NCI-H2107 (cell line): ENCODE measurements at places on chromosomes 2 and 18.

- DNase-seq, result no peak
Observed at GRCh38 chr2:86025229-86025820, 80.4 kb downstream of the POLR1A start.

GRCh38 chr18:46283268-46283667 is 179.1 kb downstream of the HAUS1 start:
- DNase-seq, result no peak

DNA sequence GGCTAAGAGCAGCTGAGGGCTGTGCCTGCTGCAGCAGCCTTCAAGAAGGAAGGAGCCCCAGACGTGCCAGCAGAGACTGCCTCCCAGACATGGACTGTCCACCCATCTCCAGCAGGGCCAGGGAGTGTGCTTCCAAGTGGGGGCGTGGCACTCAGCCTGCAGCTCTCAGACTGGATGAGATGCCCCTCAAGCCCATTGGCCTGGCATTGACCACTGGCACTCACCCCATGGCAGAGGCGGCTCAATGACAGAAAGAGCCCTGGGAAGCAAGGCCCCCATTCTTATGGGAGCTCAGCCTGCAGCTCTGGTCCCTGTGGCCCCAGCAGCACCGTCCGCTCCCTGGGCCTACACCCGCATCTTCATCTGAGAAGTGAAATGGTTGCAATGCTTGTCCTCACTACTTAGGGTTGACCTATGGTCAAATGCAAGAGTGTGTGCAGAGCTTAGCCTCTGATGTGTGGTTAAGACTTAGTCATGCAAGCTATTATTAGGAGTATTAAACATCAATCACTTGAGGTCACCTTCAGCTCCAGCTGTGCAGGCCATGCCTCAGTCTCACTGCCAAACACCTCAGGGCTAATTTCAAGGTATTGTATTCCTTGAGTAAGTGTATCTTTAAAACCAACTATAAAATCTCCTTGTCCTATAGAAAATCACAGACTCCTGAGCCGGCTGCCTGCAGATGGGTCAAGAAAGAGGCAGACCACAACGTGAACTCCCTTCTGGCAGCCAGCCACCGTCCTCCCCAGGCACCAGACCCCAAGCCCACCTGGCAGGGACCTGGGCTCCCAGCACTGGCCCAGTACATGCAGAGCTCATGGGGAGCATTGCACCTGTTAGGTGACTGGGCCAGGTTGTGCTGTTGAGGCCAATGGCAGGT is 194.8 kb downstream of the NDUFA10 start:
- no peak for DNase-seq

GRCh38 chr18:78538669-78539440 is 440.8 kb upstream of the SALL3 start:
- DNase-seq, result no peak

DNA sequence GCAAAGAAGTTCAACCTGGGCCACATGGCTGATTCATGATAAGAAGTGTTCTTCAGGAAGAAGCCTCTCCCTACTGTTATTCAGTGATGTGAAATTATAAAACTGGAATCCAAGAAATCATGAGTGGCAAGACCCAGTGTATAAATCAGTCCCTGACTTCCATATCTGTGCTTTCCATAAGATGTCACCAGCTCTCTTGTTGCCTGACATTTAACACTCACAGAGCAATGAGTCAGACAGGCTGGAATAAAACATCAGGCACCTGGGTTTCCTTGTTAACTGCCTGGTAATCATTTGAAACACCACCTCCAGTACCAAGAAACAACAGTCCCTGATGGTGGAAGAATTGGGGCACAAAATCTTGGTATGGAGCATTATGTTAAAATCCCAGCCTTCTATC is 76.1 kb downstream of the SCG2 start:
- DNase-seq, result no peak

DNA sequence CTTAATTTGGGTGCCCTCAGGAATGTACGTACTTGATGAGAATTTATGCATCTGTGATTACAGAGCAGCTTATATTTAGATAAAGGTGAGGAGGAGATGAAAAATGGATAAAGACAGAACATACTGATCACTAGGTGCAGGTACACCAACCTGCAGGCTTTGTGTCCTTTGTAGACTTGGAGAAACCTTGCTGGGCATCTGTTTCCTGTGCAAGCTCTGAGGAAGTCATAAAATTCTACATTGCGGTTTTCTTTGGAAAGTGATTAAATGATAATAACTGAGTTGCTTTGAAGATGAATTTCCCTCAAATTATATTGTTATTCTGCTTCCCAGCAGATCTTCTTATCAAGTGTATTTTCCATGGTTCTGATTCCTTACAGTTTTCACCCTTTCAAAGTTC is 7.7 kb downstream of the RAB27B start:
- no peak for DNase-seq

DNA sequence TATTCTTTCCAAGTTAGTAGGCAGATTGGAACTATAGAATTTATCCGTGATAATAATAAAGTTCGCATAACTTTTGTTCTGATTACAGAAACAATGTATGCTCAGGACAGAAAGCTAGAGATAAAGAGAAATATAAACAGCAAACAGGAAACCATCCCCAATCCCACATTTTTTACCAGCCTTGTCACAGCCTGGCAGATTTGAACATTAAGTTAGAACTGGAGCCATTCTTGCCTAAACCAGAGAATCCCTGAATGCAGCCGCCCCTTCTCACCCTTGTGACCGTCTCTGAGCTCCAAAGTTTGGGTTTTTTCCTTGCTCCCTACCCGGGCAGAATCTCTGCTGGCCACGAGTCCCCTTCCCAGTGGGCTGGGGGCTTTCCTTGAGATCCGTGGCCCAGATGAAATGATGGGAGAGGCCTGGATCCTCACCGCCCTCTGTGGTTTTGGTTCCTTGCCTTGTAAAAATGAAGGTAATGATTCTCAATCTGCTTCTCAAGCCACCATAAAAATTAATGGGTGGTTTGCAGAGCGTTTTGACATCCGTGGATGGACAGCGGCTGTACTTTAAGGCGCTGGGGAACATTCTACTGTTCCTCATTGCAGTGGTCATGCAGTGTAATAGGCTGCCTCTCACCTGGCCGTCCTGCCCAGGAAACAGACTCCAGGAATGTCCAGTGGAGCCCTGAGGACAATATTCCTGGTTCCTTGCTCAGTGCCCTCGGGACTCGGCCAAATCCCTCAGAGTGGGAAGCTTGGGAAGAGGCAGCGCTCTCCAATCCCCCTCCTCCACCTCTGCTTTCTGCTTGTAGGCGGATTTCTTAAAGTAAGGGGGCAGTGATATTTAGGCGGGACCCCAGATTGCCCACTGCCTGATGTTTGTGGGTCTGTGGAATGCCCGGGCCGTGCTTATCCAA is 1.6 kb downstream of the SH3BP4 start:
- no peak for DNase-seq

- no peak for DNase-seq
Observed at GRCh38 chr2:149561309-149561926, 26.2 kb downstream of the MMADHC start.
